ENCODE measurements at places on chromosomes 3 and 15.

DNA sequence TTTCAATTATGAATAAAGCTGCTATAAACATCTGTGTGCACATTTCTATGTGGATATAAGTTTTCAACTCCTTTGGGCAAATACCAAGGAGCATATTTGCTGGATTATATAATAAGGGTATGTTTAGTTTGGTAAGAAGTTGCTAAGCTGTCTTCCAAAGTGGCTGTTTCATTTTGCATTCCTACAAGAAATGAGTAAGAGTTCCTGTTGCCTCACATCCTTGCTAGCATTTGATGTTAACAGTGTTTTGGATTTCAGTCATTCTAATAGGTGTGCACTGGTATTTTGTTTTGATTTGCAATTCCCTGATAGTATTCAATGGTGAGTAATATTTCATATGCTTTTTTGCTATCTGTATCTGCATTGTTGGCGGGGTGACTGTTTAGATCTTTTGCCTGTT is 120.7 kb upstream of the MDFIC2 start:
- no peak for DNase-seq

- DNase-seq, result no peak
Measured at GRCh38 chr15:90818251-90819210, 49.9 kb upstream of the FURIN start.

DNA sequence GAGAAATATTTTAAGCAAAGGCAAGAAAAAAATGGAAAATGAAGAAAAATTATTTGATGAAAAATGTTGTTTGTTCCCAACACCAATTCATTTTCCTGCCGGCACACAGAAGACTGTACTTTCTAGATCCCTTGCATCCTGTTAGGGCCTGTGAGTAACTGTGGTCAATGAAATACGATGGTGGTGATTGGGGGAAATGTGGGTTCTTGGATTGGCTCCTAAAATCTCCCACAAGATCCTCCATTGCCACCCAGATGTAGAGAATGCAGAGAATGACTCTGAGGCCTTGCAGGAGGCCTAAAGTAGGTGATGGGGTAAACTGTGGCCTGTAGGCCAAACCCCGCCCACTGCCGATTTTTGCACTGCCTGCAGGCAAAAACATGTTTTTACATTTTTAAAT is 46.3 kb upstream of the C3orf70 start:
- no peak for DNase-seq

GRCh38 chr15:89111961-89112340 is 23.7 kb downstream of the ABHD2 start:
- no peak for DNase-seq

- DNase-seq, result no peak
Measured at GRCh38 chr3:59364496-59364895, 314.7 kb upstream of the CFAP20DC start.

- DNase-seq, result no peak
Measured at GRCh38 chr15:52760562-52760961, 29.6 kb downstream of the ONECUT1 start.

DNA sequence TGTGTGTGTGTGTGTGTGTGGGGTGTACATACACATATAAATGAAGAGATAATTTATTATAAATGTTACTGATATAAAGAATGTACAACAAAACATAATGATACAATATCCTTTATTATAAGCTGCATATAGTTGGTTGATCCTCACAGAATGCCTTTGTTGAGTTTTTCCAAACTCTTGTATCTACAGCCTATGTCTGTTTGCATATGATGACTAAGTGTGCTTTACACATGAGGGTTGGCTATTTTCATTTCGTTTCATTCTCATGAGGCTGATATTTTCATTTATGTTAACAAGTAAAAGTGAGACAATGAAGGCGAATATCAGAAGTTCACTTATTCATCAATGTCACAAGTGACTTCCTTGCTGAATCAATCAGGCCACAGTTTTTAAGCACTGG is 45.1 kb downstream of the TM2D3 start:
- no peak for DNase-seq

DNA sequence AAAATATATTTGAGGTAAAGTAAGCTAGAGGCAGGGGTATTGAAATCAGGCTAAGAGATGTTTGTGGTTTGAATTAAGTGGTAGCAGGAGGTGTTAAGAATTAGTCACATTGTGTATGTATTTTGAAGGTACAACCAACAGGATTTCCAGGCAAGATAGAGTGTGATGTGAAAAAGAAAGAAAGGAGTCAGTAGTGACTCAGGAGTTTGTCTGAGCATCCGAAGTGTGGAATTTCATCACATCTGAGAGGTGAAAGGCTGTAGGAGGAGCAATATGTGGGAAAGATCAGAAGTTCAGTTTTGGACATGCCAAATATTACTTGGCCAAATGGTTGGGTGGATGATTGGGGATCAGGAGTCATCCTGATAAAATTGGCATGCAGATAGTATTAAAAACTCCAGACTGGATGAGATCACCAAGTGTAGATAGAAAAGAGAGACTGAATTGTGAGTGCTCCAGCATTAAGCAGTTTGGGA is 32.1 kb upstream of the EBLN2 start:
- DNase-seq, result no peak

- no peak for DNase-seq
Measured at GRCh38 chr15:85615930-85616329, 178.8 kb downstream of the KLHL25 start.

- no peak for DNase-seq
Measured at GRCh38 chr3:111764645-111765091, 94.4 kb upstream of the PHLDB2 start.

GRCh38 chr3:124201226-124201625 is 209.3 kb upstream of the ROPN1 start:
- no peak for DNase-seq

- no peak for DNase-seq
Measured at GRCh38 chr3:38131621-38132369, 5.1 kb downstream of the ACAA1 start.

GRCh38 chr3:73432023-73432705 is 192.6 kb downstream of the PDZRN3 start:
- no peak for DNase-seq

DNA sequence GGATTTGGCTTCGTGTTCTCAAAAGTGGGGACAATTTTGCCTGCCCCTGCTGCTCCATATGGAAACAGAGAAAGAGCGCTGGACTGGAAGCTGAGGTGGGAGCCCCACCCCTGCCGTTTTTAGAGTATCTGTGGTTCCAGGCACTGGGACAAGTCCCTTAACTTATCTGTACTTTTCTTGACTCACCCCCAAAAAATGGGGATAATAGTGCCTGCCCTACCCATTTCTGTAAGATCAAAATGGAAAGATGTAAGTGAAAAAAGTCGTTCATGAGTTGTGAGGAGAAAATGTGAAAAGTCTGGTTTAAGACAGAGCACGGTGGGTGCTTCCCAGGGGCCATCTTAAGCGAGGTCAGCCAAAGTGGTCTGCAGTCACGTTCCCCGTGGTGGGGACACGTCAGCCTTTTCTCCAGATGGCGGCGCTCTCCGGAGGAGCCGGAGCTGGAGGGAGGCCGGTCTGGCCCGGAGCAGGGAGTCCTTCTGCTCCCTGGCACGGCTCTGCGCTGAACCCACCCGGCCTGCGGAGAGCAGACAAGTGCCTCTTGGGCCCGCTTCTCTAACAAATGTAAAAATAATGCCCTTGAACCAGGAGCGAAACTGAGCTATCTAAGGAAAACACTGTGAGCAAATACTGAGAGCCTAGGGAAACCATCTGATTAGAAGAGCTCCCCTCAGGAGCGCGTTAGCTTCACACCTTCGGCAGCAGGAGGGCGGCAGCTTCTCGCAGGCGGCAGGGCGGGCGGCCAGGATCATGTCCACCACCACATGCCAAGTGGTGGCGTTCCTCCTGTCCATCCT is at the start of gene CLDN18:
Gene CLDN18, plus strand, starts transcription at position 690 of the 797 bp plus-strand sequence. Its CDS starts 61 bp downstream, at position 751.
- no peak for DNase-seq

DNA sequence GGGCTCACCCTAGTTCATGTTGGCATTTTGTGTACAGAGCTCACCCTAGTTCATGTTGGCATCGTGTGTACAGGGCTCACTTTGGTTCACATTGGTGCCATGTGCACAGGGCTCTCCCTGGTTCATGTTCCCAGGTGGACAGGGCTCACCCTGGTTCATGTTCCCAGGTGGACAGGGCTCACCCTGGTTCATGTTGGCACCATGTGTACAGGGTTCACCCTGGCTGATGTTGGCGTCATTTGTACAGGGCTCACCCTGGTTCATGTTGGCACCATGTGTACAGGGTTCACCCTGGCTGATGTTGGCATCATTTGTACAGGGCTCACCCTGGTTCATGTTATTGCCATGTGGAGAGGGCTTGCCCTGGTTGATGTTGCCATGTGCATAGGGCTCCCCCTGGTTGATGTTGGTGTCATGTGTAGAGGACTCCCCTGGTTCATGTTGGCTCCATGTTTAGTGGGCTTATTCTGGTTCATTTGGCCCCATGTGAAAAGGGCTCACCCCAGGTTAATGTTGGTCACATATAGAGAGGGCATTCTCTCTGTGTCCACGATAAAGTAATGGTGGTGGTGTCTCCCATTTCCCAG is 31.7 kb upstream of the NR2C2 start:
- DNase-seq, result no peak

GRCh38 chr15:51341366-51342226 is at the start of gene GLDN:
GLDN (plus strand) TSS chr15:51341655; CDS start chr15:51341685, 30 bp downstream.
- DNase-seq, result peak; percentile 83

- DNase-seq, result no peak
Measured at GRCh38 chr3:149366941-149367840, 10.3 kb downstream of the TM4SF1 start.

- no peak for DNase-seq
Measured at GRCh38 chr3:31614162-31614921, 81.6 kb downstream of the STT3B start.

DNA sequence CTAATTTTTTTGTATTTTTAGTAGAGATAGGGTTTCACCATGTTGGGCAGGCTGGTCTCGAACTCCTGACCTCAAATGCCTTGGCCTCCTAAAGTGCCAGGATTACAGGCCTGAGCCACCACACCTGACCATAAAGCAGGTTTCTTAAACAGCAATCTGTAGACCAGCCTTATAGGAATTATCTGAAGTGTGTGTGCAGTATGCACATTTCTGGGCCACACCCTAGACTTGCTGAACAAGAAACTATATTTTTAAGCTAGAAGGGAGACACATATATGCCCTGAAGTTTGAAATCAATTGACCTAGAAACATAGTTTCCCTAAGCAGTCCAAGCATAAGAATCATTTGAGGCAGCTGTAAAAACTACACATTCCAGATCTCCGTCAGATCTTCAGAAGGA is 805.7 kb downstream of the TUSC7 start:
- no peak for DNase-seq

DNA sequence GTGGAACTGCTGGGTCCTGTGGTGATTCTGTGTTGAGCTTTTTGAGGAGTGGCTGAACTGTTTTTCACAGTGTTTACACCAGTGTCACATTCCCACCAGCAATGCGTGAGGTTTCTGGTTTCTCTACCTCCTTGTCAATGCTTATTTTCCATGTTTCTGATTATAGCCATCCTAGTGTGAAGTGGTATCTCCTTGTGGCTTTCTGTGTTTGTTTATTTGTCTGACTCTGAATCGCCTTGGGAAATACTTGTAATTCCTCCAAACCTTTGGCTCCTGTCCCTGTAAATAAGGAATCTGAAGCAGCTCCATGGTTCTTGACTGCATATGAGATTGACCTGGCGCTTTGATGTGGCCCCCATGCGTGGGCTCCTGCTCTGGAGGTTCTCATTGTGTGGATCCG is 20.6 kb downstream of the FAN1 start:
- no peak for DNase-seq

GRCh38 chr3:152374262-152374990 is 105.7 kb downstream of the MBNL1 start:
- no peak for DNase-seq

DNA sequence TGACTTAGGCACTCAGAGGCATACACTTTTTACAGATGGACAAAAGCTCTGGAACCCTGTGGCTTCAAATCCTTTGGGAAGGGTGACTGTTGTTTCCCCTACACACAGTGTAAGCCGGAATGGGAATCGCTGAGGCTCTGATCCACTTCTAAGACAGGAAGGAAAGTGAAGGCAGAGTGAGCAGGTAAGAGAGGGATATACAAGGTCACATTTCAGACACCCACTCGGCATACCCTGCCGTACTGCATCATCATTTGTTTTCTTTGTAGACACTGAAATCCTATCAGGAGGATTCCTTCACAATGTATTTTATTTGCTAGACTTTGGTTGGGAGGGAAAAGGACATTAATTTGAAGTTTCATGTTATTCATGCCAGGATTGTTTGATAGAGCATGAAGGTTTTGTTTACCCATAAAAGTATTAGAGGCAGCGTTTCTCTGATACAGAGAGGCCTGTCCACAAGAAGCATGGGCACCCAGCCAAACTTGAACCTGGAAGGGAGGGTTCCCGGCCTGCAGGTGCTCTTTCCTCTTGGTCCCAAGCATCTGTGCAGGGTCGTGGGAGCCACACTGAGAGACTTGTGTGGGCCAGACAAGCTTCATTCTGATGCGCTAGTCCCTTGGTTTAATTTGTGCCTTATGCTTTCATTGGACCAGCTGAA is 21.9 kb upstream of the POLR2M start:
- no peak for DNase-seq
